ENCODE measurements at places on chromosomes 6 and 20. TPM values are rescaled to one million over a fixed set of nuclear protein-coding genes. Genes with fewer than 3 reads are reported as not detected.

- DNase-seq, result peak; percentile 74
These were observed 34.5 kb downstream of the SHLD1 start for GRCh38 chr20:5784735-5785134.

The TAP2 gene
- 45.2 TPM for total RNA-seq

DNA sequence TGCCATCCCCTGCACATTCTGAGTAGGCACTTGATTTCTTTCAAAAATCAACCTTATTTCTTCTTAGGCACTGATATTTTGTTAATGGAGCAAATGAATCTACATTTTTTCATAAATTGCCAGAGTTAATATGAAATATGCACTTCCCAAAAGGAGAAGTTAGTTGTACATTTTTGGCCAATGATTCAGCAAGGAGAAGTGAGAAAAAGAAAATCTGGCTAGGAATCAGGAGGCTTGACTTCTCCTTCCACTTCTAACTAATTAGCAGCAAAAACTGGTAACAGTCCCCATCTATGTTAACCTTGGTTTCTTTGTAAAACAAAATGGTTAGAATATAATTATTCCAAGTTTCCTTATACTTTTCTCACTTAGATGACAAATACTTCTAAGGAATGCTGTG, 7.0 kb upstream of the DSE start:
- no peak for DNase-seq

DNA sequence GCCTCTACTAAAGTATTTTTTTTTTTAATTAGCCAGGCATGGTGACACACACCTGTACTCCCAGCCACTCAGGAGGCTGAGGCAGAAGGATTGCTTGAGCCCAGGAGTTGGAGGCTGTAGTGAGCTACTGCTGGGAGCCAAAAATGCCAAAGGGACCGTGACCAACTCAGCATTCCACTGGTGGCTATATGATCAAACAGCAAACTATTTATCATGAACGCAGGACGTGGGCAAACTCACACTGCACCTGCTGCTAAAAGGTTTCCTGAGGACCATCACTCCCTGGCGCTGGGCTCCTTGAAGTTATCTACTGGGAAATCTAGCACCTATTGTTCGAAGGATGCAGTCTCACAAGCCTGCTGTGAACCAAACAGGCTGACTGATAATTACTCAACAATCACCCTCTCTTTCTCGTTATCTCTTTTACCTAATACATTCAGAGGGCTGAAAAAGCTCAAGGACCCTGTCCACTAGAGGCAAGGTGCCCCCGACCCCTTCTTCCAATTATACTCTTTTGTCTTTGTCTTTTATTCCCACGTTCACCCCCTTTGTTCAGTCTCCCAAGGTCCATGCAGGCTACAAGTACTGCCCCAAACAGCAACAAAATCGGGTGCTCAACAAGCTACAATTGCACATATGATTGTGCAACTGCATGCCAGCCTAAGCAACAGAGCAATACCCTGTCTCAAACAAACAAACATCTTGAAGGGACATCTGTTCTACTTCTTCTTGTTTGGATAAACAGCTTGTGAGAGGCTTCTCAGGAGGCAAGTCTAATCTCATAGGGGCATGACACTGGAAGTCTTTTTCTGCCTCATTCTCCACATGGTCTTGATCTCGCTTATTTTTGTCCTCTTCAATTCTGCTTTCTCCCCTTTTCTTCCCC, 47.7 kb upstream of the PLN start:
- no peak for DNase-seq

DNA sequence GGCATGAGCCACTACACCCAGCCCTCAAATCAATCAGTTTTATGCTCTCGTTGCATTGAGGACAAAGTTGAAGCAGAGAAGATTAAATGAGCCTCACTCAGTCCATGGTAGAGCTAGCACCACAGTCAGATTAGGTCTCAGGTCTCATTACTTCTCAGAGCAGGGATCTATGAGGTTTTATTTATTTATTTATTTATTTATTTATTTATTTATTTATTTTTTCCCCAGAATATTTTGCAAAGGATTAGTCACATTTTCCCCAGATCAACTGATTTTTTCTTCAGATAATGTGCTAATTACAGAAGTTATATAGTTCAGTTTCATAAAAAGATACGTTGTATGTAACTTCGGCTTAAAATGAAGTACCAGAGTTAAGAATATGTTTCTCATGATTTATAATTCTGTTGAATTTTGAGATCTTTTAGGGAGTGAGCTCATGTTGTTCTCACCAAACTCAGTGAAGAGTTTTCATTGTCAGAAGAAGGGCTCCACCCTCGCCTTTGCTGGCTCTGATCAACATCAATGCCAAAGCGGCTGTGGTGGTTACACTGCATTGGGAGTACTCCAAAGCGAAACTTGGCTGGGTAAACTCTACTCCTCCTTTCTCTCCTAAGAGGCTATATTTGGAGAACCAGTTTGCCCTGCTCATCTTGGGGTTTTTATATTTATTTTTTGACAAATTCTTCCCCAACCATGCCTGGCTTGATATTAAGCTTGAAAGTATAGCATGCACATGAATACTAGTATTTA, 12.9 kb upstream of the ID4 start:
- no peak for DNase-seq

- no peak for DNase-seq
These were observed 78.2 kb downstream of the ADAT2 start for GRCh38 chr6:143372199-143372882.

DNA sequence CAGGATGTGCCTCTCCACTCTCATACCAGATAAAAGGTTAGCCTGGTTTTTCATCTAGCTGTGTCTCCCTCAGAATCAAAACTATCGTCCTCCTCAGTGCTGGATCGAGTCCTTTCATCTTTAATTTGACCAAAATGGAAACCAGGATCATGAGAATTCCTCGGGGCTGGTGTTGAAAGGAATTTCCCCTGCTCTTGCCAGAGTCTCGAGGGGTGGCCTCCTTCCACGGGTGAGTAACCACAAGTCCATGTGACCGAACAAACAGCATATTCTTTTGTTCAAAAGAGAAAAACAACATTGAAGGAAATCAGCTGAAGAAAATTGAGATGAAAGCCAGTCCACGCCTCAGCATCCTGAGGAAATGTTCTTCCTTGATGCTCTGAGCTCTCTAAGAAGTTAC, 165.9 kb upstream of the CDYL start:
- DNase-seq, result peak; percentile 26

GRCh38 chr6:161405418-161405817, 131.6 kb upstream of the AGPAT4 start:
- no peak for DNase-seq

GRCh38 chr6:56793938-56794337, 151.2 kb upstream of the DST start:
- no peak for DNase-seq

The UCKL1 gene
- 33.6 TPM for total RNA-seq

Data from colonic mucosa (tissue), 4 donors.